D721Med (cell line): ENCODE measurements at places on chromosomes 3 and 15.

DNA sequence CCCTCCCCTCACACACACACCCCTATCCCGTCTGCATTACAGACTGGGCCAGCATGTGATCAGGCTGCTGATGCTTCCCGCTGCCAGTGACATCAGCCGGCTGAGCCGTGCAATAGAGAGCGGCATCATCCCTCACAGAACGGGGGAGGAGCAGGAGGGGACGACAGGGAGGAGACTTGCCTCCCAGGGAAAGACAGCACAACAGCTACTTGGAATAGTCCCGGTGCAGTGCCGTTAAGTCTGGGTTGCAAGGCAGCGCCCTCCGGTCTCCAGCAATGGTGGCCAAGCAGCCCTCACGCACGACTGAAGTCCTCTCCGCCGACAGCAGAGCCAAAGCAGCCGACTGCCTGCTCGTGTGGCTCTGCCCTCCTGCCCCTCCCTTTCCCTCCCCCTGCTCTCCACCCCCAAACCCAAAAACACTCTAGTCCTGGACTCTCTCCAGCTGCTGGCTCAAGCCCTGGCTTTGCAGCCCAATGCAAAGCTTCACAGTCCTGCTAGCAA, 31.5 kb upstream of the RPS17 start:
- no peak for DNase-seq

DNA sequence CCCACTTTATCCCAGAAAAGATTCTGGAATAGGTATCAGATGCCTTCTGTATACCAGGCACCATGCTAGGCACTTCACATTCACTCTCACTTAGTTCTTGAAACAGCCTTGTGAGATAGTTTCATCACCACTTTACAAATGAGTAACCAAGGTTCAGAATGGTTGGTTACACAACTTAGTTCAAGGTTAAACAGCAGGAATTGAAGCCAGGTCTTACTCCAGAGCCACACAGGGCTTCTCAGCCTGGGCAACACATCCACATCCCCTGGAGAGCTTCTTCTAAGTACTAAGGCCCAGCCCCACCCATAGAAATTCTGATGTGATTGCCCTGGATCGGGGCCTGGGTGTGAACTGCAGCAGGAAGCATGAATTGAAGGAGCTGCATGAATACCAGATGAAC, 18.6 kb downstream of the WHAMM start:
- no peak for DNase-seq

DNA sequence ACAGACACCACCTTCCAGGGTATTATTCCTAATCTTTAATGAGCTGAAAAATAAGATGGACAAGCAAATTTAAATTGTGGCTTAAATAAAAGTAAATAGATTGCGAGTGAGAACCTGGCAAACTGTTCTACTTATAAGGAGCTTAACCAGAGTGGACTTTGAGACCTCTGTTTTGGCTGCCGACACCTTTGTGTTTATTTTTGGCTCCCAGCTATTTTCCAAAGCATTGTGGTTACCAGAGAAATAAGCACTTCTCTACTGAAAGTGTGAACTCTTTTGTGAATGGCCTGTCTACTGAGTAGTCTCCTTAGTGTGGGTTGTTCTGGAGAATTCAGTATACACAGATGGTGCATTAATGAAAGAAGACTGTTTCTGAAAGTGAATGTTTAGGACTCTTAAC, 109.4 kb downstream of the ATP8B4 start:
- DNase-seq: no peak

DNA sequence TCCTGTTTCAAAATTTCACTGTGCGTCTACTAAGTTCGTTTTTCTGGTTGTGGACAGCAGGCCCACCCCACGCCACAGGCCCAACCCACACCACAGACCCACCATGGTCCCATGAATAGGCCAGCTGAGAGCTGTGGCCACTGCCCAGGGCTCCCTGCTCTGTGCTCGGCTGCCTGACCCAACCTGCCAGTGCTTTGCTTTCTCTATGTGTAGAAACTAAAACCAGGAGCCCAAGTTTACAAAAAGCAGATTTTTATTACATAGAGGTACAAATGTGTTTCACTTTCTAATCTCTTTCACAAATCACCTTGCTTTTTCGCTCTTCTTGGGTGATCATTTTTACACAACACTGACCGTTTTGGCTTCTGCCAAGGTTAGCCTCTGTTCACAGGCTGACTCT, 69.1 kb downstream of the HERC2 start:
- DNase-seq: no peak

DNA sequence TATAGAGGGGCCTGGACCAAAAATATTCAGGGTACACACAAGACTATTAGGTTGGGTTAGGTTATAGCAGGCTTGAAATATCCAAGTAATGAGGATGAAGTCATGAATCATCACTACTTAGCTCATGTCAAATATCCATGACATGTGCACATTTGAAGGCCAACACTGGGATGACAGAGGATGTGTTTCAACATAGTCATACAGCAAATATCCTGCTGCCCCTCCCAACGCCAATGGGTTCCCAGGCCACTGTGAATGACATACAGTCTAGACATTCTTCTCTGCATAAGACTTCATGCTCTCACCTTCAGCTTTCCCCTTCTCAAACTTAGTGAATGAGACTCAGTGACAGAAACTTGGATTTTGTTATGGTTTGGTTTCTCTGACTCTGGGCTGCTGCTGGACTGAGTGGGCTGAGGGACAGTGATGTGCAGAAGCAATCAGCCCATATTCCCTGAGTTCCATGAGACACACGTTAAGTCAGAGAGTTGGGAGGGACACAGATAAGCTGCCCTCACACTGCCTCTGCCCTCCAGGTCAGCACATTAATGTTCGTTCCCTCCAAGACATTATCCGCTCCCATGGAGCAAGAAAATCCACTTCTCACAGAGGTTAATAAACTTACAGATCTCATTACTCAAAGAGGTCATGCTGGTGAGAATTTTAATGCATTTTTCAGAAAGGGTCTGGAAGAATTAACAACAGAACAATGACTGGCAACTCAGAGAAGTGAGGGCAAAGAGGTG, 15.4 kb downstream of the HOMER2 start:
- DNase-seq: no peak
